Gastrocnemius medialis (tissue), 4 donors: ENCODE measurements at places on chromosomes 1 and 21. TPM values are rescaled to one million over a fixed set of nuclear protein-coding genes. Genes with fewer than 3 reads are reported as not detected.

DNA sequence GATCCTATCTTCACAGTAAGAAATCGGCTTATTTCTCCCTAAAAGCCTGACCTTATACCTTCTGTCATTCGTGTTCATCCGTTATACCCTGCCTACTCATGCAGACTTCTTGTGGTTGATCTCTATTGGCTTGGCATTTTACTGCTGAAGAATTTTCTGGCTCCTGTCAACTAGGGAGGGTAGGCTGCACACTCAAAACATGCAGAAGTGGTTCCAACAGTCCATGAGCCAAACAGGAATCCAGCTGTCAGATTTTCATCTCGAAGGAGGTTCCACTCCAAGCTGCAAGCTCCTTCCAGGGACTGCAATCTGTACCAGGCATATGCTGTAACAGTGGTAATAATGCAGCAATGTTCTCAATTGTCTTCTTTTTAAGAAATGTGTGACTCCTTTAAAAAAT, 10.1 kb downstream of the DNAJC11 start:
- no peak for DNase-seq

DNA sequence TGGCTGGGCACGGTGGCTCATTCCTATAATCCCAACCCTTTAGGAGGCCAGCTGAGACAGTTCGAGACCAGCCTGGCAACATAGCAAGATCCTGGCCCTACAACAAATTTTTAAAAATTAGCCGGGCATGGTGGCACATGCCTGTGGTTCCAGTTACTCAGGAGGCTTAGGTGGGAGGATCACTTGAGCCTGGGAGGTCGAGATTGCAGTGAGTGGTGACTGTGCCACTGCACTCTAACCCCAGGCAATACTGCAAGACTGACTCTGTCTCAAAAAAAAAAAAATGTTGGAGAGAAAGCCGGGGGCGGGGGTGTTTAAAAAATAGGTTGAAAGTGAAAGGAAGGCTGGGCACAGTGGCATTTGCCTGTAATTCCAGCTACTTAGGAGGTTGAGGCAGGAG, 16.5 kb downstream of the CLDN19 start:
- no peak for DNase-seq

Gene UBE2U
- total RNA-seq = not detected

Gene SPAG17
- not detected for total RNA-seq

Gene WNT9A
- total RNA-seq = 10.7 TPM

Gene ICOSLG
- 0.17 TPM for total RNA-seq
